CD8-positive, alpha-beta memory T cell (primary cell): ENCODE measurements at places on chromosomes 5 and 9. TPM values are rescaled to one million over a fixed set of nuclear protein-coding genes. Genes with fewer than 3 reads are reported as not detected.

DNA sequence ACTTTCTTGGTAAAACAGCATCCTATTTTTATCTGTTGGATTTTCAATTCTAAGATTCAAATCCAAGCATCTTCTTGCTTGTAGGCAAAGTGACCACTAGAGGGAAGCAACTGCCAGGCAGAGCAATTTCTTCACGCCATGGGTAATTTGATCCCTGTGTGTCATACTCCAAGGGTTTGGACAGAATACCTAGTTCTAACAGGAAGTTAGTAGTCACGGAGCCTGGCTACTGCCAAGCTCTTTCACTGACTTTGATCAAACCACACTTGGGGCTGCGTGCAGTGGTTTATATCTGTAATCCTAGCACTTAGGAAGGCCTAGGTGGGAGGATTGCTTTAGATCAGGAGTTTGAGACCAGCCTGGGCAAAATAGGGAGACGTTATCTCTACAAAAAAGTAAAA, 473.6 kb upstream of the TNC start:
- H3K36me3 ChIP-seq = no peaks in the 10 kb centered on the region
- no peaks in the 10 kb centered on the region for H3K4me1 ChIP-seq
- no peaks in the 10 kb centered on the region for H3K27me3 ChIP-seq
- no peak overlapping the region for H3K27ac ChIP-seq

DNA sequence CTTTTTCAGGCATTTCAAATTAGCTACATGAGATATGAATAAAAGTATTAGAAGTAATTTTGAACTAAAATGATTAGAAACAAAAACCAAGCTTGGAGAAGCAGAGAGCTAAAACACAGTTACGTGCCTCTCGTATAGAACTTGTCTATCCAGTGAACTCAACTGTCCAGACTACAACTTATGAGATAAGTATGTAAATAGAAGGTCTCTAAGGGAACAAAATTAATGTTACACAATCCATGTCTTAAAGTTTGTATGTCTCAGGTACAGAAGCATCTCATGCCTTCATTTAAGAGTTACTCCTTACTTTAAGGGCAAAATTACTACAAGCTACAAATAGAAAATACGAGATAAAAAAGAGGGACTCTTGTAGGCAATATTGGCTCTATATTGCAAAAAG, 316.8 kb downstream of the CETN3 start:
- DNase-seq = no peak
- no peaks in the 10 kb centered on the region for H3K4me1 ChIP-seq
- no peak overlapping the region for H3K4me3 ChIP-seq
- H3K27me3 ChIP-seq = no peaks in the 10 kb centered on the region

NUDT12 gene
- 0.94 TPM for total RNA-seq

CARTPT gene
- not detected for total RNA-seq

DNA sequence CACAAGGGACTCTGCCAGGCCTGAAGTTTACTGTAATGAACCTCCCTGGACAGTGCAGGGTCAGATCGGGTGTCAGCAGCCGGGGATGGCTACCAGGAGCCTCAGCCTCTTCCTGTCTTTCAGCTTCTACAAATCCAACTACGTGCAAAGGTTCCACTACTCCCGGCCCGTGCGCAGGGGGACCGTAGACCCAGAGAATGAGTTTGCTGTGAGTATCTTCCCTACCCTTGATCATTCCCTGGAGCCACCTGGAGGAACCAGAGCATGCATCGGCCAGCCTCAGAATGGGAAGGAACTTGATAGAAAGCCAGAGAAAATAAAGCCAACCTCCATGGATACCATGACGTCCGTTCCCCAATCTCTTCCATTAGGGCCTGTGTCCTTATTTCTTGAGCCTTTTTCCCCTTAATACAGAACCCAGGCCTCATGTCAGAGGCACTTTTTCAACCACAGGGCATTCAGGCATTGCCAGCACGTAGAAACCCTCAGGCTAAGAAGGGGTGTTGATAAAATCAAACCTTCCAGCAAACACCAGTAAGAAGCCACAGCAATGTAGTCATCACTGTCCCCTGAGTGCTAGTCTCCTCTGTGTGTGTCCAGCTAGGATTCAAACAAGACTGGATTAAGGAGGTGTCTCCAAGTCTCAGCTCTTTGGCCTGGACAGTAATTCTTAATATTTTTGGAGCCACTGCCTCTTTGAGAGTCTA, 49.0 kb upstream of the FOXI1 start:
- peaks cover 51% of the 10 kb centered on the region for H3K36me3 ChIP-seq
- H3K4me3 ChIP-seq = no peak overlapping the region
- no peak overlapping the region for H3K27ac ChIP-seq
- no peak for DNase-seq
- H3K27me3 ChIP-seq = no peaks in the 10 kb centered on the region

CCDC180 gene
- 3.2 TPM for total RNA-seq

GFI1B gene
- total RNA-seq = not detected

GRCh38 chr5:147673791-147674190, 108.7 kb downstream of the JAKMIP2 start:
- no peaks in the 10 kb centered on the region for H3K27me3 ChIP-seq
- H3K27ac ChIP-seq = no peak overlapping the region
- no peaks in the 10 kb centered on the region for H3K36me3 ChIP-seq
- no peak overlapping the region for H3K4me3 ChIP-seq
- DNase-seq = no peak
- H3K4me1 ChIP-seq = no peaks in the 10 kb centered on the region

- no peaks in the 10 kb centered on the region for H3K27me3 ChIP-seq
- no peak overlapping the region for H3K4me3 ChIP-seq
- no peak overlapping the region for H3K27ac ChIP-seq
- no peaks in the 10 kb centered on the region for H3K36me3 ChIP-seq
Observed at GRCh38 chr9:88530051-88530450, 4.9 kb upstream of the NXNL2 start.

FUT7 gene
- 0.57 TPM for total RNA-seq

DNA sequence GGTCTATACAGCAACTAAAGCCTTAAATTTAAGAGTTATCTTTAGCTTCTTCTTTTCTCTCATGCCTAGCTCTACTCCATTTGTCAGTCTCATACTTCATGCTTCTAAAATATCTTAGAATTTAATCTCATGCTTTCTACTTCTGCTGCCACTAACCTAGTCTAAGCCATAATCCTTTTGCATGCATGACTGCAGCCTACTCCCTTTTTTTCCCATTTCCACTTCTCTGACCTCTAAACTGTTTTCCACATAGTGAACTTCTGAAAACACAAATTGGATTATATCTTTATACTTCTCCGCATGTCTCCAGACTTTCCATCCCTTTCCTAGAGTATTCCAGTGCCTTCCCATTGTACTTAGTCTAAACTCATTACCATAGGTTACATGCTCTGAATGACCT, 193.0 kb downstream of the XRCC4 start:
- H3K27me3 ChIP-seq = no peaks in the 10 kb centered on the region
- H3K27ac ChIP-seq = no peak overlapping the region
- DNase-seq = no peak
- no peaks in the 10 kb centered on the region for H3K36me3 ChIP-seq
- no peaks in the 10 kb centered on the region for H3K4me1 ChIP-seq

DNA sequence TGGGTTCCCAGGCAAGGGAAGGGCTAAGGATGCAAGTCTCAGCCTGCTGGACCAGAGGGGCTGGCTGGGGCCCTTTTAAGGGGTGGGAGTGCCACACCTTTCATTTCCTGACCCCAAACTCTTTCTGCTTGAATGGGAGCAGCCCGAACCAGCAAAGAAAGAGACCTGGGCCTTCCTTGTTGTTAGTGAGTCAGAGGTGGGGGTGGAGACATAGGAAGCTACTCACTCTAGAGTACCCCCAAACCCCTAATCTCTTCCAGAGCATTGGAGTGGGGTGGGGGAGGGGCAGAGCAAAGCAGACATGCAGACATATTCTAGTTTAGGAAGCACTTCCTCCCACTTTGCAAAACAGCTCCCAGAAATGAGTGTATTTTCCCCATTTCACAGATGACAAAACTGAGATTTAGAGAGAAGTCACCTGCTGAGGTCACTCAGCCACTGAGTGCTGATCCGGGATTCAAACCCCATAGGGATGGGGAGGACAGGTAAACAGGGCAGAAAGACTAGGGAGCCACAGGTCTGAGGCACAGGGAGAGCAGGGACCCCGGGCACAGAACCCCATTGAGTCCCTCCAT, 6.0 kb upstream of the AQP3 start:
- no peaks in the 10 kb centered on the region for H3K36me3 ChIP-seq
- no peak for DNase-seq
- no peak overlapping the region for H3K4me3 ChIP-seq
- peaks cover 51% of the 10 kb centered on the region for H3K4me1 ChIP-seq

PAIP2 gene
- total RNA-seq = 77.0 TPM

DNA sequence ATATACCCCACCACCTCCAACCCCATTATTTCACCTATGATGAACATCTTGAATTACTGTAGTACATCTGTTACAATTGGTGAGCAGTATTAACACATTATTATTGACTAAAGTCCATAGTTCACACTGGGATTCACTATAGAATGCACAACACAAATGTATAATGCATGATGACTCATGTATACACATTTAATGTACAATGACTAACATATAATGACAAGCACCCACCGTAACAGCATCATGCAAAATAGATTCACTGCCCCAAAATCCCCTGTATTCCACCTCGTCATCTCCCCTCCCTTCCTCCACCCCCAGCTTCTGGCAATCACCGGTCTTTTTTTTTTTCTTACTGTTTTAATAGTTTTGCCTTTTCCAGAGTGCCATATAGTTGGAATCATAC, 47.1 kb upstream of the NEK6 start:
- no peaks in the 10 kb centered on the region for H3K36me3 ChIP-seq
- peaks cover 36% of the 10 kb centered on the region for H3K4me1 ChIP-seq
- H3K4me3 ChIP-seq = no peak overlapping the region
- no peak for DNase-seq

RAB3C gene
- not detected for total RNA-seq

RPS14 gene
- total RNA-seq = 3,007 TPM

HAVCR1 gene
- 0.27 TPM for total RNA-seq

- H3K4me1 ChIP-seq = no peaks in the 10 kb centered on the region
- H3K36me3 ChIP-seq = no peaks in the 10 kb centered on the region
- DNase-seq = no peak
- no peak overlapping the region for H3K4me3 ChIP-seq
- no peaks in the 10 kb centered on the region for H3K27me3 ChIP-seq
- no peak overlapping the region for H3K27ac ChIP-seq
Observed at GRCh38 chr5:64594601-64595000, 88.8 kb downstream of the RGS7BP start.

SPATA31C1 gene
- not detected for total RNA-seq

- H3K4me3 ChIP-seq = no peak overlapping the region
- H3K27ac ChIP-seq = no peak overlapping the region
- no peaks in the 10 kb centered on the region for H3K27me3 ChIP-seq
- H3K4me1 ChIP-seq = no peaks in the 10 kb centered on the region
- no peak for DNase-seq
Observed at GRCh38 chr5:178322736-178323540, 90.3 kb upstream of the PHYKPL start.

DNA sequence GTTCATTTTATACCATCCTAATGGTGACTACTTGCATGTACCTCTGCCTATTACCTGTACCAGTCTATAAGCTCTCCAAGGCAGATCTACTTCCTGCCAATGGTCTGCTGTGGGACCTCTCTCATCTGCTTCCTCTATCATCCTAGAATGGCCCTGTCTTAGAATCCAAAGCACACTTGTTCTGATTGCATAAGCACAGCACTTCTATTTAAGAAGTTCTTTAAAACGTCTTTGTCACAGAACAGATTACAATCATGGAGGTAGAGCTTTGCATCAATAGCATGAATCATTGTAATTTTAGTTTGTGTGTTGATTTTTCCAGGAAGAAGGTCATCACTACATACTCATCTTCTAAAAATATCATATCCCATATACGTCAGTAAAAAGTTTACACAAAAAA, 131.8 kb upstream of the ACOT12 start:
- H3K4me3 ChIP-seq = no peak overlapping the region
- H3K27ac ChIP-seq = no peak overlapping the region
- no peak for DNase-seq
- no peaks in the 10 kb centered on the region for H3K36me3 ChIP-seq
- no peaks in the 10 kb centered on the region for H3K27me3 ChIP-seq

DNA sequence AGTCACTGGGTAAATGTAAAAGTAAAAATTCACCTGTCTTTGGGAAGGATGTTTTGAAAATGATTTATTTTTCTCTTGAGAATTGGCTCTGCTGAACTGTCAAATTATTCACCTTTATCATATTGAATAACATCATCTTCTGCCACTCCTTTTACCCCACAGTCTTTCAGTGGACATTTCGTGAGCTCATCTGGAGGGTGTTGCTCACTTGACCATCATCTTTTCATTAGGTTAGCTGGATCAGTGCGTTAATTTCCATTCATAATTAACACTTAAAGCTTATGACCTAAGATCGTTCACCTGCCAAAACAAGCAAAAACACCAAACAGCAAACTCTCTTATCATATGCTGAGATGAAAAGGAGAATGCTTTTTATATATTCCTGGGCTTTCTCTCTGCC, 53.4 kb upstream of the TNFAIP8 start:
- no peak overlapping the region for H3K4me3 ChIP-seq
- no peaks in the 10 kb centered on the region for H3K27me3 ChIP-seq
- peaks cover 77% of the 10 kb centered on the region for H3K4me1 ChIP-seq
- DNase-seq = no peak
- no peak overlapping the region for H3K27ac ChIP-seq

DNA sequence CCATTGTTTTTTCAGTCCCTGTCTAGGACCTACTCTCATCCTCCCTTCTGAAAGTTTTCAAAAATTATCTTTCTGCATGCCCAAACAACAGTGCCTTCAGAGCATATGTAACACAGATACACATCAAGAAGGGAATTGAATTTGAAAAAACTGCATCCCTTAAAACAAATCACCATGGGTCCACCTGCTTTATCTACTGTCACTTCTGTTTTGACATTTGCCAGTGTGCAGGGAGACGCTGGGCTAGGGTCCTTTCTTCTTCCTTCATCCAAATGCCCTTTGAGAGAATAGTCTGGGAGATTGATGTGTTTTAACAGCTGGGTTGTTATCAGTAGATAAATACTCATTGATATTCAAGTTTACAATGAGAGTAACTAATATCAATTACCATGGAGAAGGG, 1630.1 kb downstream of the MAT2B start:
- no peaks in the 10 kb centered on the region for H3K4me1 ChIP-seq
- no peak overlapping the region for H3K27ac ChIP-seq
- no peaks in the 10 kb centered on the region for H3K36me3 ChIP-seq
- H3K4me3 ChIP-seq = no peak overlapping the region
- no peaks in the 10 kb centered on the region for H3K27me3 ChIP-seq

GRCh38 chr5:113451797-113452196, 17.0 kb upstream of the TSSK1B start:
- H3K36me3 ChIP-seq = no peaks in the 10 kb centered on the region
- H3K4me3 ChIP-seq = no peak overlapping the region
- H3K4me1 ChIP-seq = no peaks in the 10 kb centered on the region
- DNase-seq = no peak

SLC22A5 gene
- total RNA-seq = 5.9 TPM
